ENCODE measurements at places on chromosomes 2 and 18.

DNA sequence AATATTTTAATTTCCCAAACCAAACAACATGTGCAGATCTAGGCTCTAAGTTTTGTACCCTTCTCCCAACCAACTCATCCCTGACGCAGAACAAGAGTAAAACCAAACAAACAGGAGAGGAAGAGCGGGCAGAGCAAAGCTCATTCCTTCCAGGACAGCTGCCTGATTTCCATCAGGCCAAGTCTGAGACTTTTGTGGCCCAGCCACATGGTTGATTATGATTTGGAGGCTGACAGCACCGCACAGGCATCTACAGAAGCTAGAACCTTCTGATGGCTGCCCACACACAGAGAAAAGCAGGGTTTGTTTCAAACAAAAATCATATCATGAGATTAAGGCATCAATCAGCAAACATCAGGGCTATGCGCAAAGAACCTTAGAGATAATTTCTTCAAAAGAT, 262.6 kb downstream of the TNS1 start:
- no peak for DNase-seq

DNA sequence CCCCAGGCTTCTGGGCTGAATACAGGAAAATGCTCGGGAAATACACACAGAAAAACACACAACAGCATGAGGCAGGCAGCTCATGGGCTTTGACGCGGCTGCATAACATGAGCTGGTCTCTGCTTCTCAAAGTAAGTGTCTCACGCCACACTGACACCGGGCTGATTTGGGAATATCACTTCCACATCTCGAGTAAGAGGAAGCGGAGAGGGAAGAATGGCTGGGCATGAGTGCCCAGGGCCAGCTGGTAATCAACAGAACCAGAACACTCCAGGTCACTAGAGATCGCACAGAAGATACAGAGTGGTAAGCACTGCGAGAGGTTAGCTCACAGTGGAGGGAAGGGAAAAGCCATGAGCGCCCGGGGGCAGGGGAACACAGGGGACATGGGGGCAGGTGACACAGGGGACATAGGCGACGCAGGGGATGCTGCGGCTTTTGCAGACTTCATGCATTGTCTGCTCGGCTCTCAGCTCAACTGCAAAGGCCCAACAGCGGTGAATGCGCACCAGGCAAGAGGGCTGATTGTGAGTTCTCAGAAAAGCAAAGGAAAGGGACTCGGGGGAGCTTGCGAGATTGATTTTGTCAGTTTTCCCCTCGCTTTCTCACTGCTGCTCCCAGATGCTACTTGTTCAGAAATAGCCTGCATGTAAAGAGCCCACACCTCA, 141.4 kb downstream of the MBP start:
- no peak for DNase-seq

GRCh38 chr2:151632993-151633565, 101.2 kb downstream of the NEB start:
- no peak for DNase-seq

GRCh38 chr2:223970343-223971128, 13.3 kb downstream of the MRPL44 start:
- DNase-seq, result peak; percentile 64

- DNase-seq, result no peak
These were observed 89.6 kb downstream of the MAP4K4 start for GRCh38 chr2:101787097-101787496.

GRCh38 chr2:158321264-158321663, 135.3 kb downstream of the CCDC148 start:
- no peak for DNase-seq

DNA sequence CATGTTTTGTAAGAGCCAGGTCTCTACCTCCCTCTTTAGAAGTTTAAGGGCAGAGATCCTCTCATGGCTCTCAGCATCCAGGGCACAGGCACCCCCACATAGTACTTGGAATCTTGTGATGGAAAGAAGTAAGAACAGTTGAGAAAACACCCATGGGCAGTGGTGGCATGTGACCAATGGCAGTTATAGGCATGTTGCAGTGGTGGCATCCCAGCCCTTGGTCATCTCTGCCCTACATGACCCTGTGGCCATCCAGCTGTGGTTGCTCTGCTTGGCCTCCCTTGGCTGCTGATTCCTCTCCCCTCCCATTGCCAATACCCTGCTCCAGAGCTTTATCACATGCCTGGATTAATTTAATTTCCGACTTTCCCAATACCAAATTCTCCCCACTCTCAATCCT, 13.3 kb upstream of the MSH2 start:
- DNase-seq, result no peak

GRCh38 chr18:36419900-36420531, 122.5 kb downstream of the FHOD3 start:
- DNase-seq, result no peak

DNA sequence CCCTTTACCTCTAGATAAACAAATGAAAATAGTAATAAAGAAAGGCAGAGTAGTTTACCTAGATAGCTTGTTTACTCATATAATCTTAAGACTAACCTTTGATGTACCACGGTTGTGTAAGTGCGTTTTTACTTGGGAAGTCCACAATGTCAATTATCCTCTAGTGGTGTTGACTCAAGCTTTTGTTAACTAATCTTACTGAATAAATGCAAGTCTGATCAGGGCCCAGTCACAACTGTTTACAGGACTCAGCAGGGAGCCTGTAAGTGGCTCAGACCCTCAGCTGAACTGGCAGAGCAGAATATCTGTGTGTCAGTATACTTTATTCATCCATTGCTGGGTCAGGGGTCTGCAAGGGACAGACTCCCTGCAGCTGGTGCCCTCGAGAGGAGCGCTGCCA, 98.1 kb upstream of the ACAA2 start:
- DNase-seq, result no peak

GRCh38 chr2:39050109-39050508, 70.7 kb downstream of the SOS1 start:
- DNase-seq, result no peak

DNA sequence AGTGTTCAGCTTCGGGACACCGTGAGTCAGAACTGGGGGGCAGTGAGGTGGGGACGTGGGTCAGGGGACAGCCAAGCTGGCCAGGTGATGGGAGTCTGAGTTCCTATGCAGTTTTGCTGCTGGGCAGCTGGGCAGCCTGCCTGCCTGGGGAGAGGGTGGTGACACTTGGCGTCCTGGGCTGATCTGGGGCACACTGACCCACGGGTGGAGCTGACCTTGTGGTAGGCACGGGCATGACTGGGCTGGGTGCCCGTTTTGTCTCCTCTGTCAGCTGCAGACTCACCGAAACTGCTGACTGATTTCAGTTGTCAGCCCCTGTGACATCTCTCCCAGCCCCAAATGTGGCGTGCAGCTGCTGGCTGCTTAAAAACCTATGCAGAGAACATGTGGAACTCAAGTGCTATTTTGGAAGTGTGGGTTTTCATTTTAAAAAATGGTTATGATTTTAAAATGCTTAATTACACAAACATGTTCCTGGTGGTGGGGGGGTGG, 32.6 kb upstream of the E2F6 start:
- DNase-seq, result no peak

GRCh38 chr2:156170929-156171328, 161.6 kb downstream of the NR4A2 start:
- no peak for DNase-seq

DNA sequence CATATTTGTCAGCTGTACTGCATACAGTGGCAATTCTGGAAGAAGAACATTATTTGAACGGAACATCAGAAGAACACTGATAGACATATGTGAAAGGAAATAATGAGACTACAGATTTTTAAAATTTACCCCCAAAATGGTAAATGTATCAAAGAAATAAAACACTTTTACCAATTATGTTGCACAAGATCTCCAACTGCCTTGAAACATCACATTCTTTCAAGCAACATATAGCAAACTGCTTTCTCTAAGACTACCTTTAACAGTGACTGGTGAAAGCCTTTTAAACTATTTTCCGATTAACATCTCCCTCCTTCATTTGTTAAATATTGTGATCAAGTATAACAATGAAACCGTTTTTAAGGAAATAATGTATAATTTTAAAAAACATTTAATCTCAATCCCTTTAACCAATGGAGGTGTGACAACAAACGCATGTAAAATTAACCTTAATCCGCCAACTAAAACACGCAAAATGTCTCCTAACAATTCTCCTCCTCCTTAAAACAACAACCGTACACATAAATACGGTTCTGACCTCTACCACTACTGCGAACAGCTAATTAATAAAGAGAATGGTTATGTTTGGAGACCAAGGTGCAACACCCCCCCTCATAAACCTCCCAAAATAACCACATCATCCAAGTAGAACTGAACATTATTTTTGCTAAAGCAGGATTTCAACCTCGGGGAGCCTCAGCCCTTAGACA, 2.4 kb downstream of the FBXO11 start:
- DNase-seq, result no peak

- DNase-seq, result no peak
These were observed 956.4 kb downstream of the CPS1 start for GRCh38 chr2:211512806-211513205.

- DNase-seq, result no peak
These were observed 1.3 kb upstream of the PDK1 start for GRCh38 chr2:172554352-172555271.

DNA sequence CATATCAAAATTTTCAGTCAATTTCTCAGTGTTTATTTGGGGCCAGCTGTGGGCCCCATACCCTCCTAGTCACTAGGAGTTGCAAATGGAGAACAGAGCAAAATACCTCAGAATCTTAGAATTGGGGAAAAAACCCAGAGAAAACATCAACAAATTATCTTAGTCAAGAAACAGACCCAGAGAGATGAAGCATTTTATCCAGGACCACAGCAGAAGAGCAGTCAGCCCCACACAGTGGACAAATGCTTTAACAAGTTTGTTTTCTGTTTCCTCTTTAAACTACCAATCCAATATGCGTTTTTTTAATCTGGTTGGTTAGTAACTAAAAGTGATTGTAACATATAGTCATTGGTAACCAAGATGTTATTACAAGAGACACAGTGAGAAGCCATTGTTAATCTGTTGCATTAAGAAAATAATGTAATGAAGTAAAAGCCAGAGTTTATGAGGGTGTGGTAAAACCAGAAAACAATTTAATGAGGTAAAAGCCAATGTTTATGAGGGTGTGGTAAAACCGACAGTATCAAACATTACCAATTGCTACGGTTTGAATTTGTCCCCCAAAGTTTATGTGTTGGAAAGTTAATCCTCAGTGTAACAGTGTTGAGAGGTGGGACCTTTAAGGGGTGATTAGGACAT, 60.7 kb upstream of the COX7A2L start:
- no peak for DNase-seq

- DNase-seq, result no peak
These were observed 66.3 kb downstream of the ZEB2 start for GRCh38 chr2:144453486-144454158.

DNA sequence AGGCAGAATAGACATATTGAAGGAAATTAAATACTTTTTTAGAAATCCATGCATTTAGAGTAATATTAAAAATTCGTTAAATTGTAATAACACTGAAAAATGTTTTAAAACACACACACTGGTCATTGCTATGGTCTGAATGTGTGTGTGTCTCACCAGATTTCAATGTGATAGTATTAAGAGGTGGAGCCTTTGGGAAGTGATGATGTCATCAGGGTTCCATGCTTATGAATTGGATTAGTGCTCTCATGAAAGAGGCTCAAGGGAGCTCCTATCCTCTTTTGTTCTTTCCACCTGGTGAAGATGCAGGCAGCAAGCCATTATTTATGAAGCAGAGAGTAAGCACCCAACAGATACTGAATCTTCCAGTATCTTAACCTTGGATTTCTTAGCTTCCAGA, 441.8 kb downstream of the CDH2 start:
- no peak for DNase-seq

DNA sequence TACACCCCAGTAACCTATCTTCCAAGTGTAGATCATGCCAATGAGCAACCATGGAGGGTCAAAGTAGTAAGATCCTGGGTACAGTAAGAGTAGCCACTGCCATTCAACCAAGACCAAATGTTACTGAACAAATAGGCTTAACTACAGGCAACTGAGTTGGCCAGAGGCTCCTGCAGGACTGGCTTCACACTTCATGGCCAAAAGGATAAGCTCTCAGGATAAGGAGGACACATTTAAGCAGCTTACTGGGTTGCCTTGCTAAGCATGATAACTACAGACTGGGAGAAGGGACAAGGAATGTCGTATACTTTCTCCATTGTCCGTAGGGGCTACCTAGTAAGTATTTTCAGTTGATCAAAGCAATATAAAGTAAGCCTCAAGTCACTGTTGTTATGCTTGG, 174.7 kb downstream of the INO80D start:
- no peak for DNase-seq

GRCh38 chr2:34815052-34815741, 1216.1 kb upstream of the FAM98A start:
- DNase-seq, result no peak

GRCh38 chr18:79521416-79522205, 125.9 kb downstream of the NFATC1 start:
- DNase-seq, result no peak

- DNase-seq, result no peak
These were observed 709.8 kb upstream of the FANCL start for GRCh38 chr2:58950795-58951462.

DNA sequence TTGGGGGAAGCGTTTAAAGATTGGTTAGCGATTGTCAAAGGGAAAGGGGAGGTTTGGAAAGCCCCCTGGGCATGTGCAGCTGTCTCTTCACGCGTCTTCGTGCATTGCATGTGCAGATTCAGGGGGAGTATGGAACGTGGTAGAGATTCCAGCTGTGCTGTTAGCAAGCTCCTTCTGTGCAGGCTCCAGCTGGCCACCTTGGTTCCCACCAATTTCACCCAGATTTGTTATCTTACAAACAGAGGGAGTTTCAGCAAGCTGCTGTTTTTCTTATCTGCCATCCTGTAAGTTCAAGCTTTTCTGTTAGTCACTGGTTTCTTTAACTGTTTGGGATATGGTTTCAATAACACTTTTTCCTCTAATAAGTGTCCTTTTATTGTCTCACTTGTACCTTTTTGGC, 30.4 kb downstream of the FARP2 start:
- DNase-seq, result no peak

GRCh38 chr2:240822280-240822847, 2.3 kb upstream of the KIF1A start:
- no peak for DNase-seq

DNA sequence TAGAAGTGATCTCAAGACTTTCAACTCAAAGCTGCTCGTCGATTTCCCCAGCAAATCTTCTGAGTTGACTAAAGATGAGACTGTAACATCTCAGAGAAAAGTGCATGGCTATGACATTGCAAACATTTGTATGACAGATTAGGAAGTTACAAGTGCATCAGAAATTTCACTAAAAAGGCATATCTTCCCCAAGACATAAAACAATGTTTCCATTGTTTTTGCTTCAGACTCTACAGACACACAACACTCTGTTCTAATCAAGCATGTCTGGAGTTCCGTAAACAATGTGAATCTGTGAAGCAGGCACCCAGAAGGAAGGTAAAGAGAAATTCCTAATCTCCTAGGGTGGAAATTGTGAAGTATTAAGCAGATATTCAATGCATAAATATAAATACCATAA, 144.6 kb upstream of the LYPD1 start:
- DNase-seq, result no peak

Measured in activated CD4-positive, alpha-beta T cell treated with anti-CD3 and anti-CD28 coated beads, Interleukin-2, amount 50 U/mL, for 24 hours (primary cell).